Esophagus squamous epithelium (tissue), 5 donors: ENCODE measurements at places on chromosomes 3 and 15.

DNA sequence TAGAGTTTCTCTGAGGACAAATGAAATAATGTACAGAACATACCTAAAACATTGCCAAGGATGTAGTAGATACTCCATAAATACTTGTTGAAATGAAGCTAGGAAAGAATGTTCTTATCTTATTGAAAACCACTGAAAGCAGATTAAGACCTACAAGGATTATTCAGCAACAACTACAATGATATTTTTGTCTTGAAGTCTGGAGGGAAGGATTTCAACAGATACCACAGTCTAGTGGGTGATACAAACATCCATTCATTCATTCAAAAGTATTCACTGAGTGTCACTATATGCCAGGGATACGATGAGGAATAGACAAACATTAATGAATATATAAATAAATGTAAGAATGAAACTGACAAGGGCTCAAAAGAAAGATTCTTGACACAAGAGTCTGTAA, 74.7 kb upstream of the THBS1 start:
- DNase-seq: no peak

DNA sequence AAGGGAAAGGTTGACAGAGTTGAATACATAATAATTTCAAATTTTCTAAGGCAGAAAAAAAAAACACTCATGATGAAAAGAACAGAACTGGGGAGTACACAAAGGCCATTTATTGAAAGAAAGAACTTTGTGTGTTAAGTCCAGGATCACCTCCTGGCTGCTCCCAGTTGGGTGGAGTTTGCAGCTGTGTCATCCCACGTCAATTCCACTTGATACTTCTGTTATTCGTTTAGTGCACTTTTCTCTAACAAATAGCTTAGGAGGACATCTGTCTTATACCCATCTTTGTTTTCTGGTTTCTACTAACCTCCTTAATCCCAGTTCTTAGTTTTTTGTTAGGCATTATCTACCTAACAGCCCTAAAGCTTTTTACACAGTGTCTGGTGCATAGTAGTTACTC, 44.7 kb downstream of the SGO1 start:
- DNase-seq: no peak

- DNase-seq: no peak
Measured at GRCh38 chr3:146972726-146973125, 367.6 kb upstream of the PLSCR5 start.

- DNase-seq: no peak
Measured at GRCh38 chr15:98551936-98552562, 96.3 kb upstream of the IGF1R start.

- no peak for DNase-seq
Measured at GRCh38 chr3:66378256-66378655, 122.6 kb downstream of the LRIG1 start.
